Activated CD8-positive, alpha-beta memory T cell treated with anti-CD3 and anti-CD28 coated beads for 24 hours (primary cell): ENCODE measurements at places on chromosomes 11 and 22.

DNA sequence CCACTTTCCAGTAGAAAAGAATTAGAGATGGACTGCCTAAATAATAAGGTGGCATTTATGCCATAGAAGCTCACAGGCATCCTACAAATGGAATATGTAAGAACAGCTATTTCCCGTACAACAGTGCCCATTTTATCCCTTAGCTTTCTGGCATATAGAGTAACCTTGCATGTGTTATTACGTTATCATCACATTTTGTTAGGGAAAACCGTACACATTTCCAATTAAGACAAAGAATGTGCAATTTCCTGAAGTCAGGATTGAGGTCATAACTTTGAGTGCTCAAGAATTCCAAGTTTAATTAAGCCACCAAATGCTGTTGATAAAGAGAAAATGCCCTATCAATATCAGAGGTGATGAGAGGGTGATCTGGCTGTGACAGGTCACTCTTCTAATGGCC is 58.9 kb downstream of the LDLRAD3 start:
- no peak for DNase-seq

DNA sequence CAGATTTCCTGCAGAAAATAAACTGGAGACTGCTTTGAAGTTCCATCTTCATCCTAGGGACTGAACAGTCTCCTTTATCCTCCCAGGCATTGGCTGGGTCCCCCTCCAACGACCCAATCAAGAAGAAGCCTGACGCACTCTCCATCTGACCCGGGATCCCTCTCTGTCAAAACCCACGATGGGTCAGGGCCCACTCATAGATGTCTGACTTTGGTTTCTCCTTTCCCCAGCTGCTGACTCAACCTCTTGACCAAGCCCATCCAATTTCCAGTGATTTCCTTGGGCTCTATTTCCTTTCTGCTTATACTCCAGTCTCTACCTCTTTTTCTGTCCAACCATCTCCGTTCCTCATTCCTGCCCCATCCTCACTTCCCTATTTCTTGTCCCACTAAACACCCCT is 189.7 kb downstream of the MIAT start:
- no peak for DNase-seq

GRCh38 chr22:28628766-28629165 is 50.9 kb downstream of the TTC28 start:
- DNase-seq: no peak

- no peak for DNase-seq
Measured at GRCh38 chr11:39570526-39570925, 1888.9 kb downstream of the LRRC4C start.

- no peak for DNase-seq
Measured at GRCh38 chr11:126280595-126280994, 2.3 kb upstream of the TIRAP start.

DNA sequence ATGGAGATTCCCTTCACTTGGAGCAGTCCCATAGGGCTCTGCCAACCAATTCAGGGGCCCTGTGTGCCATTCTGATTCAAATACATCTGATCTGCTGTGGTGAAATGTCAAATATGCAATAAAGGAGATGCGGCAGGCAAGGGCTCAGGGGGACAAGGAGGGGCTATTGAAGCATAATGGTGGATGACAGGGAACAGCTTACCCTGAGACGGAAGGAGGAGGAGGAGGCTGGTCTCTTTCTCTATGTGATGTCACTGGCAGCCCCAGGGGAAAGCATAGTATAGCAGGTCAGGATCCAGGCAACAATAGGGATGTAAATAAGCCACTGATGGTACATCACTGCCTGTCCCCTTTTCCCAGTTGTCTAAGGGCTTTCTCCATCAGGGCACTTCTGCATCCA is 350.9 kb upstream of the SYN3 start:
- DNase-seq: no peak

- no peak for DNase-seq
Measured at GRCh38 chr11:132336781-132337535, 966.5 kb downstream of the NTM start.

GRCh38 chr11:93477684-93478234 is 65.4 kb downstream of the SMCO4 start:
- no peak for DNase-seq

DNA sequence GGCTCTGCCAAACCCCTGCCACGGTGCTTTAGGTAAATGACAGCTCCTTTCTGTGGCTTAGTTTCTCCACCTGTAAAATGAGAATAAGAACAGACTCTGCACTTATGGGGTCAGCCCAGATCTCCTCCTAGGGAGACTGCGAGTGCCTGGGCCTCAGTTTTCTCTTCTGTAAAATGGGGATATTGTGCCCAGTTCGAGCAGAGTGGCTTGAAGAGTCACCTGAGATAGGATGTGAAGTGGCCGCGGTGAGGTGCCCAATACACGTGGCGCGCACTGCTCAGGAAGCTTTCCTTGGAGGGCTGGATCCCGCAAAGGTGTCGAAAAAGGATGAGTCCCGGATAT is 473 bp upstream of the EMID1 start:
- DNase-seq: no peak

GRCh38 chr11:110759972-110760381 is 47.7 kb upstream of the ARHGAP20 start:
- DNase-seq: no peak

- DNase-seq: no peak
Measured at GRCh38 chr11:61700212-61700611, 20.0 kb downstream of the DAGLA start.

DNA sequence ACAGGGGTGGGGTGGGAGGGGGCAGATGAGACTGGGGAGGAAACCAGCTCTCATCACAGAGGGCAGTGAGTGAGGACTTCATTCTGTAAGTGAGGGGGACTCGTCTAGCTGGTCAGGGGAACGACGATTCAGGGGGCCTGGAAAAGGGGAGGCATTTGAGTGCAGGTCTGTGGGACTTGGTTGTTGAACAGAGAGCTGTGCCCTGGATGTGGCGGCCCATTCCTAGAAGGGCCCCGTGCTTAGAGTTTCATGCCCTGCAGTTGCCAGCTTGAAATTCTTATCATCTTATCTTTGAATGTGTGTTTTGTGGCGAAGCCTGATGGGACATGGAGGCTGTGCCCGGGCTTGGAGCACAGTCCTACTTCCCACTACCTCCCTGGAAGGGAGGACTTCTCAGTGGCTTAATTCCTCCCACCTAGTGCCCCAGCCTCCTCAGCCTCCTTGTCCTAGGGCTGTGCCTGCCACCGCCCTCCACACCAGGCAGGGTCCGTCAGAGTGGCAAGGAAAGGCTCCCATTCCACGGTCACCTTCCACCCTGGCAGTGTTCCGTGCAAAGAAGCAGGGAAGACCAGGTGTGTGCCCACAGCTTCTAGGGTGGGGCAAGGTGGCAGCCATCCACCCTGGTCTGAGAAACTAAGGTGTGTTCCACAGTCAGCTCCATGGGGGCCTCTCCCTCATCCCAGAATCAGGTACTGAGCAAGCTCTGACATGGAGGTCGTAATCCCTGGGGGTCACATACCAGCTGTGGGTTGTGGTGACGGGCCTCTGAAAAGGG is 59.7 kb upstream of the LMO1 start:
- no peak for DNase-seq
